ENCODE measurements at places on chromosomes 12 and 14. TPM values are rescaled to one million over a fixed set of nuclear protein-coding genes. Genes with fewer than 3 reads are reported as not detected.
A peak's percentile ranks its signal among the peaks of the same experiment; 100 is the strongest.

Gene ABCD2
- polyA plus RNA-seq = 0.29 TPM

Gene ACOT6
- polyA plus RNA-seq = not detected

DNA sequence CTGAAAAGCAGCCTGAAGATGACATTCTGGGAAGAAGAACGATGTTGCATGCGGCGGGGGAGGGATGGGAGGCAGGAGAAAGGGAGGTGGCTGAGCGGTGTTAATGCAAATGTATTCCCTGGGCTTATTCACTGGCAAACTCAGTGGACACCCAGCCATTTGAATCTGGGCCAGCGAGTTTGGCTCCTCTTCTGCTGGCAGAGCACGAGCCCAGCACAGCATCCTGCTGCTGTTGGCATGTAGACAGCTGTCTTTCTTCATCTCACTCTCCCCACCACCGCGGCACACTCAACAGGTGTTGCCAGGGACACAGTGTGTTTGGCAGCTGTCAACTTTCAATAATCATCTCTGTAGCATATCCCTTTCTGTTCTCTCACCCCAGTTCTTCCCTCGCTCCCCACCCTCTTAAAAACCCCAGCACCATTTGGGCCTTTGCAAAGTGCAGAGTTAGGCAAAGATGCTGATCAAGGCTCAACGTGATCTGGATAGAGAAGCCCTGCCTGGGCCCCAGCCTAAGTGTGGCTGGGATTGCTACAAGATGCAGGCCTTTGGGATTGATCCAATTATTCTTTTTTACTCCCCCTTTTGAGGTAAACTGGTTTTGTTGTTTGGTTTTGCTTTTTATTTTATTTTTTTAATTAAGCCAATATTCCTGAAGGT, 131.9 kb downstream of the EXOC5 start:
- DNase-seq = no peak
- no peaks in the 10 kb centered on the region for H3K4me1 ChIP-seq
- H3K4me3 ChIP-seq = no peak overlapping the region
- no peaks in the 10 kb centered on the region for H3K36me3 ChIP-seq

DNA sequence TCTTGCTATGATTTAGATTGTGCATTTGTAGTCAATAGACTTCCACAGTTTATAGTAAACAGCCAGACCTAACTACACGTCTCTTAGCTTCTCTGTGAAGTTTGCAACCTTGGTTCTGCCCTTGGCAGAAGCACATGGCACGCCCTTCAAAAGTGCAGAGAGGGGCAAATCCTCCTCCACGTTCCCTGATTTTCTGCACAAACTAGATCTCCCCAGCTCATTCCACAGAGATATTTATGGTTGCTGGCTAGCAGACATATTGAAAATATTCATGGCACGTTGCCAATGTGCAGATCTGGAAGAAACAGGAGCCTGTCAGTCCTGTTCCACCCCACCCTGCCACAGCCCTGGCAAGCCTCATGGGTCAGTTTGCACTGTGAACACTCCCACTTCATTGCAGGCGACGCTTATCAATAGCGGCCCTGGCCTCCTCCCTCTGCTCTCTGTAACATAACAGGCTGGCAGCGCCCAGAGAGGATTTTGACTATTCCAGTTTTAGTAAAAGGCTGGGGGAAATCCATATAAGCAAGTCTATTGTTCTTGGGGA, 6.5 kb upstream of the LGALS3 start:
- DNase-seq = no peak
- H3K4me3 ChIP-seq = no peak overlapping the region
- no peak overlapping the region for H3K27ac ChIP-seq
- no peaks in the 10 kb centered on the region for H3K4me1 ChIP-seq
- H3K36me3 ChIP-seq = no peaks in the 10 kb centered on the region
- H3K27me3 ChIP-seq = no peaks in the 10 kb centered on the region

DNA sequence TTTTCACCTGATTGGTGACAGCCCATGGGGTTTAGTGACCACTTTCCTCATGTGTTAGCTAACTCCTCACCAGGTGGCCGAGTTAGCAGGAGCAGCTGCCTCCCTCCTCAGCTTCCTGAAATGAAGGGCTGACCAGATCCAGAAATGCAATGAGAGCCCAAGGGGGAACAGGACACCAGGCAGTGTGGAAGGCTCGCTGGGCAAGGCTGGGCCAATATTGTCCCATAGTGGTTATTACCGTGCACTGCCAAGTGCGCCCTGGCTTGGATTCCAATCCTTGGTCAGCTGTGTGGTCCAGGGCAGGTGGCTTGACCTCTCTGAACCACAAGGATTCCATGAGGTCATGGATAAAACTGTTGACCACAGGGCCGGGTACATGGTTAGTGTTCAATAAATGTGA, 3.6 kb upstream of the HSPB8 start:
- no peak overlapping the region for H3K27ac ChIP-seq
- no peak overlapping the region for H3K4me3 ChIP-seq
- no peaks in the 10 kb centered on the region for H3K27me3 ChIP-seq
- no peak for DNase-seq

GRCh38 chr14:79916281-79916680, 295.0 kb downstream of the DIO2 start:
- no peaks in the 10 kb centered on the region for H3K36me3 ChIP-seq
- no peak overlapping the region for H3K27ac ChIP-seq
- no peak overlapping the region for H3K4me3 ChIP-seq
- H3K4me1 ChIP-seq = no peaks in the 10 kb centered on the region

GRCh38 chr12:3363608-3364007, 127.4 kb upstream of the PRMT8 start:
- H3K36me3 ChIP-seq = no peaks in the 10 kb centered on the region
- H3K27me3 ChIP-seq = peaks cover 10% of the 10 kb centered on the region

DNA sequence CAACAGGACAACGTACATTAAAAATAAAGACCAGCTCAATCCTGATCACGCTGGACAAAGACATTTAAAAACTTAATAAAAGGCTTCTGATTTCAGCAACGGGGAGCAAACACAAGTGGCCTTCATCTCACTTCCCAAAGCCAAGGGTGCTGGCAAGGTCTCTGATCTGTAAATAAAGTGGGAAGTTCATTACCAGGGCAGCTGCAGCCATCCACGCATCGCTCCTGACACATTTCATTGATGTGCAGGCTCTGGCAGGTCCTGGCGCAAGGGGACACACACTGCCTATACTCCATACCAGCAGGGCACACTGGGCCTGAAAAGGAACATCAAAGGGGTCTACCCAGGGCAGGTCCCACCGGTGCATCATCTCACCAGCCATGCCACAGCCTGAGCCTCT, 51.0 kb downstream of the VWF start:
- H3K4me3 ChIP-seq = no peak overlapping the region
- H3K27me3 ChIP-seq = peaks cover 12% of the 10 kb centered on the region
- no peak overlapping the region for H3K27ac ChIP-seq
- peaks cover 14% of the 10 kb centered on the region for H3K4me1 ChIP-seq
- no peak for DNase-seq
- H3K36me3 ChIP-seq = no peaks in the 10 kb centered on the region

DNA sequence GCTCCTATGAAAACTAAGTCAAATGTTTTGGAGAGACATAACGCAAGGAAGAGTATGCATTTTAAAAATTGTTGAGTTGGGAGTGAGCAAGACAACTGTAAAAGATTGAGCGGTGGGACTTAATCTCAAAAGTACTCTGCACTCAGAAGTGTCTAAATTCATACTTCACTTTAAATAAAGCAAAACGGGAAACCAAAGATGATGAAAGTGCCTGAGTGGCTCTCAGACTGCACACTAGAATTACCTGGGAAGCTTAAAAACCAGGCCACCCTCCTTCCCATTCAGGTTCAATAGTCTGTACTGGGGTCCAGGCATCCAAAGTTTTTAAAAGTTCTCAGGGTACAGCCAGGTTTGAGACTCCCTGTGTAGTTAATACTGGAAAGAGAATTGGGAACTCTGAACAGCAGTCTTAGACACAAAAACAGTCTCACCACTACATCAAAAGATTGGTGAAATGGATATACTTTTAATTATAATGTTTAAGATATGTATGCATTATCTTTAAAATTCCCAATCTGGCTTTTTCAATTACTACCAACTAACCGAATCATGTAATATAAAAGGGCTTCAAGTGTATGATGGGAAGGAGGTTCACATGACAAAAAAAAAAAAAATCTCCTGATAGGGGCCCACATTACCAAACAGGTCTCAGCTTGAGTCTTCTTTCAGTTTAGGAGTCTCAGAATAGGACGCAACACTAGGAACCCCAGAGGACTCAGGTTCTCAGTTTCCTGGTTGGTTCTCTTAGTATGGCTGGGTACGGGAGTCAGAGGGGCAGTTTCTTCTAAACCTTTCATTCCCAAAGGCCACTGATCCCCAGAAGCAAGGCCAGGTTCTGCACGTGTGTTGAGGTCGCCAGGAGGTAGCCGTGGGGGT, 1.0 kb downstream of the HOMEZ start:
- DNase-seq = no peak
- H3K27ac ChIP-seq = peak overlapping the region; percentile 47
- H3K4me1 ChIP-seq = peaks cover 17% of the 10 kb centered on the region
- no peaks in the 10 kb centered on the region for H3K27me3 ChIP-seq
- no peaks in the 10 kb centered on the region for H3K36me3 ChIP-seq

DNA sequence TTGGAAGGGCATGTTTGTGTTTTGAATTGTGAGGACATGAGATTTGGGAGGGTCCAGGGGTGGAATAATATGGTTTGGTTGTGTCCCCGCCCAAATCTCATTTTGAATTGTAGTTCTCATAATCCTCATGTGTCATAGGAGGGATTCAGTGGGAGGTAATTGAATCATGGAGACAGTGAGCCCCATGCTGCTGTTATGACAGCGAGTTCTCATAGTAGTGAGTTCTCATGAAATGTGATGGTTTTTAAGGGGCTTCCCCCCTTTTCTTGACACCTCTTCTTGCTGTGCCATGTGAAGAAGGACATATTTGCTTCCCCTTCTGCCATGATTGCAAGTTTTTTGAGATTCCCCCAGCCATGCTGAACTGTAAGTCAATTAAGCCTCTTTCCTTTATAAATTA, 260.0 kb downstream of the DUSP6 start:
- H3K36me3 ChIP-seq = no peaks in the 10 kb centered on the region
- DNase-seq = no peak
- no peaks in the 10 kb centered on the region for H3K27me3 ChIP-seq
- no peak overlapping the region for H3K27ac ChIP-seq
- no peaks in the 10 kb centered on the region for H3K4me1 ChIP-seq
